HFF-Myc (cell line): ENCODE measurements at places on chromosomes 3 and 15.

DNA sequence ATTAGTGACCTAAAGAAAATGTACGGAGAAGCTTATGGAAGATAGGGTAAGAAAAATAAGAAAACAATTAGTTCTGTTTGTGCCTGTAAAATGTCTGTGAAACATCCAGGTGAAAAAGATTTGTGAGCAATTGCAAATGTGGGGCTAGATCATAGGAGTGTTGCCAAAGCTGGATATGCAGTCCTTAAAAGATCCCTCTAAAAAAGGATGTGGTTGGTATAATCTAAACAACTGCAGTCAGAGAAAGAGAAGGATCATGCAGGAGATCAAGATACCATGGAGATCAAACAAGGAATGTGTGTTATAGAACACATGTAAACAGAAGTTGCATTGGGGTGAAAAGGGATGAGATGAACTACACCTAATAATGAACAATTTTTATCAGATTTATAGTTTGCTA, 116.8 kb downstream of the ALCAM start:
- DNase-seq: peak; percentile 27

- peak; percentile 32 for DNase-seq
Observed at GRCh38 chr3:43330981-43331380, 44.6 kb downstream of the SNRK start.

GRCh38 chr3:171994646-171995428, 44.5 kb upstream of the FNDC3B start:
- peak; percentile 99 for DNase-seq

DNA sequence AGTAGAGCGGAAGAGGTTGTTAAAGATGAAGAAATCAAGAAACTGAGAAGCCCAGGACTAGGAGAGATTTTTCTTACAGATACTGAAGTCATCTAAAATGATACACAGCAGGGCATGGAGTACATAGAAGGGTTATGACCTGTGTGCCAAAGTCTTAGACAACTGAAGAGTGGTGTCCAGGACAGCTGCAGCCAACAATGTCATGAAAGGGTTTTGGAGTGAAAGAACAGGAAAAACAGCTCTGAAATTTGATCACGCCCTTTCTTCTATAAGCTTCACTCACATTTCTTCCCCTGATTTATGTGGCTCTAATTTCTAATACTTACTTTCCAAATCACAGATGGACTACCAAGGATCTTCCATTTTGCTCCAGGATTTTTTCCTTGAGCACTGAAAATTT, 3.0 kb downstream of the CFAP20DC start:
- no peak for DNase-seq

- DNase-seq: no peak
Observed at GRCh38 chr3:113286524-113286923, 75.2 kb downstream of the BOC start.

DNA sequence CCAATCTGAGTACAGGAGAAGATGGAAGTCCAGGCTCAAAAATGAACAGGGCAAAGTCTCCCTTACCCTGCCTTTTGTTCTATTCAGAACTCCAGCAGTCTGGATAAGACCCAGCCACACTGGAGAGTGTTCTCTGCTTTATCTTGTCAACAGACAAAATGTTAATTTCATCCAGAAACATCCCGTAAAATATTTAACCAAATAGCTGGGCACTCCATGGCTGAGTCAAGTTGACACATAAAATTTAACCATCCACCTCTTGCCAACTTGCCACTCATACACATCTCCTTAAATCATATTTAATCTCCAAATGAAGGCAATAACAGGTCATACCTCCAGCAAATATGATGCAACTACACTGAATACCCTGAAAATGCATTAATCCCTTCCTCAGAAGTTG, 33.6 kb downstream of the MKRN3 start:
- no peak for DNase-seq

DNA sequence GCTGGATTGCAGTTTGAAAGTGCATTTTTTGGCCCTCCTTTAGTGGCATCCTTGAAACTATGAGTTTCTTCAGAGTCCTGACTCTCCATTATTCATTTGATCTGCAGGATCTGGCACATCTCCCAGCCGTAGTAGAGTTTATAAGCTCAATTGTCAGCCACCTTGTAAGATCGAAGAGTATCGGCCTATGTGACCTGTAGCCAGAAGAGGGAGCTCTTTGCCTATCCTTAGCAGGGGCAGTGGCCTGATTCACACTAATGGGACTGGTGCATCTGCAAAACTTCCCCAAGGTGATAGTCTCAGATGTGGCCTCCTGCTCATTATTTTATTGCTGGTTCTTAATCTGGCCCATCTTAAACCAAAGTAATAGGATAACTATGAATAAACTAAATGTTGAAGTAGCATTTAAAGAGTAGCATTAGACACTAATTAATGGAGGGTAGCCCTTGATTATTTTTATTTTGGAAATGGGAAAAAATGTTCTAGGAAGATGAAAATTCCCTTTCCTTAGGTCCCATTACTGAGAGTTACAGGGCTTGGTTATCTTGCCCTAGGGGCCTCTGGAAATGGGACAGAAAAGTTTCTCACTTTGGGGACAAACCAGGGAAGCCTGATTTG, 21.2 kb downstream of the GCSAM start:
- peak; percentile 46 for DNase-seq

GRCh38 chr3:73197187-73197586, 135.7 kb downstream of the EBLN2 start:
- DNase-seq: no peak

DNA sequence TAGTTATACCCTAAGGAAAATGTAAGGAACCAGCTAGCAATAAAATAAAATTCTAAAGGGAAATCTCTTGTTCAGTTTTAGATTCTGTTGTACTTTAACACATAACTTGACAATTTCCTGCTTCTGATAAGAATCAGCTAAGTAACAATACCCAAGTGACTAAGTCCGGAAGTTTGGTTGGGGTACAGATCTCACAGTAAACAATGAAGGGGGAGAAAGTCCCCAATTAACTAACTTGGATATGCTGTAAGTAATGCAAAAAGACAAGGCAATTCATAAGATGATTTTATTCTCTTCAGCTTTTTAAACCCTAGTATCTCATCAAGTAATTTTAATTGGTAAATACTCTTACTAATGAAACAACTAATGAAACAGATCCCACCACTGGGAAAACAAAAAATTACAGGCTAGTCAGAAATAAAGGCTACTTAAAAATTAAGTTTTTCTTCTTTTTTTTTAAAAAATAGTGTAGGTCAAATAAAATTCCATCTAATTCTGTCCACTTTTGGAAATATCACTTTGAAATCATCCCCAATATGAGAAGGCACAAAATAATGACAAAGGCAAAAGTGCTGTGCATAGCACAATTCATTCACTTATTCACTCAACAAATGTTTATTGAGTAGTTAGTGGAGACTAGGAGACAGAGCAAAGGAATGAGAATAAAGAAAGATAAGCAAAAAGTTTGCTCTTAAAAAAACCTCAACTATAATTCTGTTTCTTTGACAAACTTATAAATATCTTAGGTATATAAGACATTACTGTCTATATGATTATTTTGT, 37.8 kb upstream of the IL20RB start:
- no peak for DNase-seq

DNA sequence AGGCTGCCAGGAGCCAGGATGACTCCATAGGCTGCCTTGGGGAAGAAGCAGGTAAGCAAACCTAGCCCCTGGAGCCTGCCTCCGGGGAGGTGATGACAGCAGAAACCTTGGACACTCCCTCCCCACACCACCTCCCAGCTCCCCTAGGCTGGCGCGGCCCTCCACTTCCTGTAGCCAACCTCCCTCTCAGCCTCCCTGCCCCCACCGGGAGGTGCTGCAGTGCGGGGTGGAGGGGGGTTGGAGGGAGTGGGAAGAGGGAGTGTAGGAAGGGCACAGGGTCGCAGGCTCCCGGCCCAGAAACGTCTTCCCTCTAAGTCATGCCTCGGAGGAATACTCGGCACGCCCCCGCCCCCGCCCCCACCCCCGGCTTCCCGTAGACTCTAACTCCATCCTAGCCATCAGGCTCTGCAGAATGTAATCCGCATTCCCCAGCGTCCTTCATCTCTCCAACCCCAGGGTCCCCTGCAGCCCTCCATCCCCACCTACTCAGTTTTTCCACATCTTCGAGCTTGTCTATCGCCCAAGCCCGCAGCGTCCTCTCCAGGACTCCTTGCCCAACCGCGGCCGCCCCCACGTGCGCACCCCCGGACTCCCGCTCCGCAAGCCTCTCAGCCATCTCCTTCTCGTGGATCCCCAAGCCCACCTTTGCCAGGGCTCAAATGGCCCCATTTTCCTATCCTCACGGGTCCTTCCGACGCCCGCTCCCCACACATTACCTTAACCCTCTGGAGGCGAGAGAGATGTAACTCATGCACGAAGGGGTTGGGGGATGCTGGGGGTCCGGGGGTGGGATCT, 528 bp downstream of the LPCAT4 start:
- DNase-seq: no peak

- DNase-seq: no peak
Observed at GRCh38 chr15:93771196-93772030, 459.9 kb upstream of the MCTP2 start.

- DNase-seq: no peak
Observed at GRCh38 chr3:84836961-84837360, 121.8 kb upstream of the CADM2 start.

DNA sequence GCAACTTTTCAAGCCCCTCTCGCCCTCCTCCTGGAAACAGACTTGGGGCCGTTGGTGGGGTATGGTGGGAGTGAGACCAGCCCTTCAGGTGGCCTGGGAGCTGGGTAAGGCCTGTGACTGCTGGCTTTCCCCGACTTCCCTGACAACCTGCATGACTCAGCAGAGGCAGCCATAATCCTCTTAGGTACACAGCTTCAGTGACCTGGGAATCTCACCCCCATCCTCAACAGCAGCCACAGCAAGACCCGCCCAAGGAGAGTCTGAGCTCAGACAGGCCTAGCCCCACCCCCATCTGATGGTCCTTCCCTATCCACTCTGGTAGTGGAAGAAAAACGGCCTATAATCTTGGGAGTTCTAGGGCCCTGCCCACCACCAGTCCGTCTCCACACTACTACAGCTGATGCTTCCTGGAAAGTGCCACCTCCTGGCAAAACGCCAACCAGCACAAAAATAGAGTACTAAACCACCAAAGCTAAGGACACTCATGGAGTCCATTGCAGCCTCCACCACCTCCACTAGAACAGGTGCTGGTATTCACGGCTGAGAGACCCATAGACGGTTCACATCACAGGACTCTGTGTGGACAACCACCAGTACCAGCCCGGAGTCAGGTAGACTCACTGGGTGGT, 13.1 kb upstream of the SLC27A2 start:
- no peak for DNase-seq

DNA sequence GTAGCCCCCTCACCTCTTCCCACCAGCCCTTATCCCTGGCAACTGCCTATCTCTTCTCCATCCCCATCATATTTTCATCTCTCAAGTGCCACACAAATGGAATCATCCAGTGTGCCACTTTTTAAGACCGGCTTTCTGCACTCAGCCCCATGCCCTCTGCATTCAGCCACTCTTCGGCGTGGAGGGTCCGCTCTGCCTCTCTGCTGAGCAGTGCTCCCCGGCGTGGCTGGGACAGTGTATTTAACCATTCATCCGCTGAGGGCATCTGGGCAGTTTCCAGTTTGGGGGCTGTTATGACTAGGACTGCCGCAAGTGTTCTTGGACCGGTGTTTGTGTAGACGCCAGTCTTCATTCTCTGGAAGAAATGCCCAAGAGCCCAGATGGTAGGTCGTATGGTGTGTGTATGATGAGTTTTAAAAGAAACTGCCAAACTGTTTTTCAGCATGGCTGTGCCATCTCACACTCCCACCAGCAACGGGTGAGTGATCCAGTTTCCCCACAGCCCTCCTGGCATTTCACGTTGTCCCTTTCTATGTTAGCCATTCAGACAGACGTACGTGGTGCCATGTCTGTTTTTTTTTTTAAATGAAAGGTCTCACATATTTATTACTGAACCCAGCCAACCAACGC, 20.9 kb downstream of the IQSEC1 start:
- no peak for DNase-seq

DNA sequence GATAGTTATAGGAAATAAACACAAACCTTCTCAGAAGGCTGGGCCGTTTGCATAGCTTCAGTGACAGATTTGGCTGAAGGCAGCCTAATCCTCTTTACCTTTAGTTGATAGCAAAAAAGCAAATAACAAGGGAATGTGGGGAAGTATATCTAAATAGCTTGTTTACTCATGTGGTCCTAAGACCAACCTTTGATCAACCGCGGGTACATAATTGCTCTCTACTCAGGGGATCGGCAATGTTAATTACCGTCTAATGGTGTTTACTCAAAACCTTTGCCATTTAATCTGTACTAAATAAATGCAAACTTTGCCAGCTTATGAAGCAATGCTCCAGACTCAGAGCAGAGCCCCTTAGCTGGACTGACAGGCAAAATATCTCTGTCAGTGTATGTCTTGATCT, 51.6 kb downstream of the EIF3J start:
- DNase-seq: no peak

DNA sequence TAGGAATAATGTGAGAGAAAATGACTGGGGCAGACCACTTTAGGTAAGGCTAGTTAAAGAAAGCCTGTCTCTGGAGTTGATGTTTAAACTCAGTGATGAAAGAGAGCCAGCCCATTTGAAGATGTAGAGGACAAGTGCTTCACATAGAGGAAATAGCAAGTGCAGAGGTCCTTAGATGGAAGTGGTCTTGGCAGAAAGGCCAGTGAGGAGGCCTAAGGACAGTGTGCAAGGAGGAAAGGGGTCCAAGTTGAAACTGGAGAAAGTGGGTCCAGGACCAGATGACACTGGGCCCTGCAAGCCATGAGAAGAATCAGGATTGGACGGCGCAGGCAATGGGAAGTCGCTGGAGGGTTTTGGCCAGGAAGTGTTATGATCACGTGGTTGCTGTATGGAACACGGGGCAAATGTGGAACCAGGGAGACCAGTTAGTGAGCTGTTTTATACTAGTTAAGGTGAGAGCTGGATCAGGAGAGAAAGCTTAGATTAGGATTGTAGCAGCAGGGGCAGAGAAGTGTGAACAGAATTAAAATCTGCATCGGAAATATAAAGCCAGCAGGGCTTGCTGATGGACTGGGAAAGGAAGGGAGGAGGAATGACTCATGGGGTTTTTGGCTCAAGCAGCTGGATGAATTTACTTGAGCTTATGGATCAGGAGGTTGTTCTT, 48.0 kb upstream of the SCAANT1 start:
- DNase-seq: peak; percentile 62

DNA sequence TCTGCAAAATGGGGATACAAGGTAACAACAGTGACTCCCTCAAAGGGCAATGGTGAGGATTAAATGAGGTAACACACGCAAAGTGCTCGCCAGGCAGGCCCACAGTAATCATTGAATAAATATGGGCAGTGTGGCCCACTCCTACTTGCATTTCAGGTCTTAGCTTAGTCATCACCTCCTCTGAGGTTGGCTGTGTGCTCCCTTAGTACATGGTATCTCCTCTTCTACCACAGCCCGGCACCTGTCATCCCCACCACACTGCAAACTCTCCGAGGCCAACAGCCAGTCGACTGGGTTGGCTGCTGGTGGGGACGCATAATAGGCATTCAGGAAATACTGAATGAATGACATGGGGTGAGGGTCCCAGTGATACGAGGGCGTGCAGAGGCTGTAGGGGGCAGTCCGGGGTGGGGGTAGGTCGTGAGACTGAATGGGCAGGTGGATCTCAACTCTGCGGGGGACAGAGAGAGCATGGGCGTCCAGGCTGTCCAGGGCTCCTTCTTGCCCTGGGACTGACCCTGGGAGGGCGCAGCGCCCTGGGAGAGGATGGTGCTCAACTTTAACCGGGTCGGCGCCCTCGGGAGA, 375 bp upstream of the MYZAP start:
- no peak for DNase-seq

- DNase-seq: peak; percentile 11
Observed at GRCh38 chr15:37289109-37289765, 188.9 kb upstream of the MEIS2 start.
